ENCODE measurements at places on chromosomes 13 and 19.

DNA sequence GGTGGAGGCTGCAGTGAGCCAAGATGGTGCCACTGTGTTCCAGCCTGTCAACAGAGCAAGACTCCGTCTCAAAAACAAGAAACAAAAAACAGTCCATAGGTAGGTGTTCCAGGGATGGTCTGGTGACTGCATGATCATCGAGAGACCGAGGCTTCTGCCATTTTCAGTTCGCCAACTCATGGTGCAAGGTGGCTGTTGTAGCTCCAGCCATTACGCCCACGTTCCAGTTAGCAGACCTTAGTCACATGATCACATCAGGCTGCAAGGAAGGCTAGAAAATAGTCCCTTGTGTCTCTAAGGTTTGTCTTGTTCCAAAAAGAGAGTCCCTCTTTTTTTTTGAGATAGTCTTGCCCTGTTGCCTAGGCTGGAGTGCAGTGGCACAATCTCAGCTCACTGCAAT is 3.1 kb upstream of the CLASRP start:
- no peak for DNase-seq

- DNase-seq: no peak
These were observed 1571.6 kb upstream of the PRR20A start for GRCh38 chr13:55569082-55569481.

DNA sequence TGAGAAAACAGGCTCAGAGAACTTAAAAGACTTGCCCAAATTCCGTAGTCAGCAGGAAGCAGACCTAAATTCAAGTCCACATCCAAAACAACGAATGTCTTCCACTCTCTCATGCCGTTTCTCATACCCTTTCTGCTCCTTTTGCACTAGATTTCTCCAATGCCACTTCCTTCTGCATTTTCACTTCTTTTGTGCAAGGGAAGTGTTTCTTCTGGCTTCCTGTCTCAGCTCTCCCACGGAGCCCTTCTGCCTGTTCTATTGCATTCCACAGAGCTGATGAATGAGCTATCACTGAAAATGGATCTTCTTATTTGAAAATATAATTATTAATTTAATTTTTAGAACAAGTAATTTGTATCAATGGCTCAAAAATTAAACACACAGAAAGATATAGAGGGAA is 56.1 kb upstream of the STK24 start:
- DNase-seq: peak; percentile 16

DNA sequence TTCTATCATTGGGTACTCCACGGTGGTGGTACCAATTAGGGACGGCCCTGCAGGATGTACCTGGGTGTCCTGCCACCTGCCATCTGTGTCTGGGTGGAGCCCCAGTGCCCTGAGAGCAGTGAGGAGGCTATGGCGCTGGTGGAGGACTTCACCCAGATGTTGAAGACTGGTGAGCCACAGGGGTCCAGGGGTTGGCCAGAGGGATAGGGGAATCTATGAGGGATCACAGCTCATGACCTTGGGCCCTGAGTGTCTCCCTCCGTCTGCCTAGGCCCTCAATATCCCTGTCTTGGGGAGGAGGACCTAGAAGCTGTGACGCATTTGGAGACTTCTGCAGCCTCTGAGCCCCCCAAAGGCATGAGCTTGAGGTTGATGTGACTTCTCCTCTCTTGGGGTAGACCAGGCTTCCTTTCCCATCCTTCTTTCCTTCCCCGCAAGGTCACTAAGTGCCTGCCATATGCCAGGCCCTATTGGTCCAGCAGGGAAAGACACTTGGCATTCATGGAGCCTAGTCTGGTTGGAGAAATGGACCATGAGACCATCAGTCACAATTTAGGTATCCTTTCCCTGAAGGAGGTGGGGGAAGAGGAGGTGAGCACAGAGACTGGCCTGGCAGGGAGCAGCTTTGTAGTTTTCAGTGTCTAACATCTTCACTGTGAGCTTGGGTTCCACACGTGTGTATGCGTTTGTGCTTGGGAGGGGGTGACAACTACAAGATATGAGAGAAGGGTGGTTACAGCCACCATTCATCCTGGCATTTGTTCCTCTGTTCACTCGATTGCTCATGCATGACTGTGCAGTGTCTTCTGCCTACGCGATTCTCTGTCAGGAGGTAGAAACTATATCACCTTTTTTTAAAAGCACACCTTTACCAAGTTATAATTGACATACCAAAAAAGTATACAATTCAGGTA is 5.1 kb upstream of the MZF1 start:
- no peak for DNase-seq

DNA sequence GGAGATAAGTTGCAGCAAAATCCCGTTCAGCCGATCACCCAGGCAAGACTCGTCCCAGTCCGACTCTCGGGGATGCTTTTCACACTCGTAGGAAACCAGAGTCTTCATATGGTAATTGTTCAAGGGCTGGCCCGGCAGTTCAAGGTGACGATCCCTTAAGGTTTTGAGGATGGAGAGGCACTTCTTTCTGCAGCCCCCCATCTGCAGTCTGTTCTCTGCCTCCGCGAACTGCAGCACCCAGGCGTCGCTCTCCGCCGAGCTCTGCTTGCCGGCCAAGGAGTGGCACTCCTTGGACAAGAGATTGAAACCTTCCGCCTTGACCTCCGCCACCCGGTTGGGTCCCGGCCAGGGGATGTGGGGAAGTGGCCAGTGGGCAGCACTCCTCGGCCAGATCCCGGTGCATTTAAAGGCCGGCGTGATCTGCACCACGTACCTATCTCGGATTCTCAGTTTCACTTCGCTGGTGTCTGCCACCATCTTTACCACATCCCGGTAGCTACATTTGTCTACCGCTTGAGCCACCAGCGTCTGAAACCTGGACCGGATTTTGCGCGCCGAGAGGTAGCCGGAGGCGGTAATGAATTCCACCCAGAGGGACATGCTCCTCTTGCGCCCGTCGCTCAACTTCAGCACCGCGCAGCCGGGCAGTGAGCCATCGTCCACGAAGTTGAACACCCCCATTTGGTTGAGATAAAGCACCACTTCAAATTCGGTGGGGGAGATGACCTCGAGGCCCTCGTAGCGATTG is 1.1 kb downstream of the MAB21L1 start:
- DNase-seq: no peak

DNA sequence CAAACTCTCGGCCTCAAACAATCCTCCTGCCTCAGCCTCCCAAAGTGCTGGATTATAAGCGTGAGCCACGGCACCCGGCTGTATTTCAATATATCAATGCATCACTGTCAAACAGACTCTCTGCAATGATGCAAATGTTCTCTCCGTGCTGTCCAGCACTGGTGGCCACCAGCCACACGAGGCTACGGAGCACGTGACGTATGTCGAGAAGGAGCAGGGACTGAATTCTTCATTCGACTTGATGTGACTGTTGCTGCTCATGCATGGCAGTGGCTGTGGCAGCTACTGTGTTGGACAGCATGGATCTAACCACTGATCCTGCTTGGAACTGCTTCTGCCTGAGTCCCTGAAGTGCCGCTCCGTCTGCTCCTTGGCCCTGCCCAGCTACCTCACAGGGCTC is 9.8 kb downstream of the LRRC4B start:
- DNase-seq: no peak

DNA sequence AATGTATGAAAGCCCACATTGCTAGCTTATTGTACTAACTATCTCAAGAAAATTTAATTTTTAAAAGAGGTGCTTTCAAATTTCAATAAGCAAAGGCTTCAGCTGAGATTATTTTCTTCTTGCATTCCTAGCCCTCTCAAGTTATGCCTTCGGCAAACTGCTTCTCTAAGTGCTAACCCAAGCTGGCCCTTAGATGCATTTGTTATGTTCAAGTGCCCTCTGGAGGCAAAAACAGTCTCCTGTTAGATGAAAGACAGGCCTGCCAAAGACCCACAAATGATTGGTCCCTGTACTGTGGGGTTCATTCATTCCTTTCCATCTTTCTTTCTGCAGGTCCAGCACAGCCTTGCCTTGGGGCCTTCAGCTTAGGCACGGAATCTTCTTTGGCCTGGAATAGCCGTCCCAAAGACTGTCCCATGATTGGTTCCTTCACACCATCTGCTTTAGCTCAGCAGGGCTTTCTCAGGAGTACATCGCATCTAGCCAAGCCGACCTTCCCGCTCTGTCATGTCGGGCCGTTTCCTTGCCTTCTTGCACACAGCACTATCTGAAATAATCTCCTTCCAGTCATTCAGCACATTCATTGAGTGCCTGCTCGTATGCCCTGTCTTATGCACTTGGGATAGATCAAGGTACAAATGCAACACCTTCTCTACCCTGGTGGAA is 26.4 kb upstream of the TPTE2 start:
- peak; percentile 75 for DNase-seq

- no peak for DNase-seq
These were observed 24.7 kb upstream of the USPL1 start for GRCh38 chr13:30593001-30593400.

DNA sequence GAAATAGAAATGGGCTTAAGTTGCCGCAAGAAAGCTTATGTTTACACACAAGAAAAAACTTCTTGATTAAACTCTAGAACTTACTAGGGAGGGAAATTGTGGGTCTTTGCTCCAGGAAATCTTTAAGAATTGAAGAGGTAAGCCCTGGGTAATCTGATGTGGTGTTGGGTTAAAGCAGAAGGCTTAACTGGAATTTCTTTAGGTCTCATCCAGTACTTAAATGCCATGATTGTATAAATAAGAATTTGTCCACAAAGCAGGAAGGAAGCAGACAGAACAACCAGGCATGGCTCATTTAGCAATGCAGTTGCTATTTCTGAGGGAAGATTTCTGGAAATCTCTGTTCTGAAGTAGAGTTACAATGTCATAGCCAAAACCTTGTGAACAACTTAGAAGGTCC is 360.4 kb downstream of the KLF5 start:
- DNase-seq: no peak

DNA sequence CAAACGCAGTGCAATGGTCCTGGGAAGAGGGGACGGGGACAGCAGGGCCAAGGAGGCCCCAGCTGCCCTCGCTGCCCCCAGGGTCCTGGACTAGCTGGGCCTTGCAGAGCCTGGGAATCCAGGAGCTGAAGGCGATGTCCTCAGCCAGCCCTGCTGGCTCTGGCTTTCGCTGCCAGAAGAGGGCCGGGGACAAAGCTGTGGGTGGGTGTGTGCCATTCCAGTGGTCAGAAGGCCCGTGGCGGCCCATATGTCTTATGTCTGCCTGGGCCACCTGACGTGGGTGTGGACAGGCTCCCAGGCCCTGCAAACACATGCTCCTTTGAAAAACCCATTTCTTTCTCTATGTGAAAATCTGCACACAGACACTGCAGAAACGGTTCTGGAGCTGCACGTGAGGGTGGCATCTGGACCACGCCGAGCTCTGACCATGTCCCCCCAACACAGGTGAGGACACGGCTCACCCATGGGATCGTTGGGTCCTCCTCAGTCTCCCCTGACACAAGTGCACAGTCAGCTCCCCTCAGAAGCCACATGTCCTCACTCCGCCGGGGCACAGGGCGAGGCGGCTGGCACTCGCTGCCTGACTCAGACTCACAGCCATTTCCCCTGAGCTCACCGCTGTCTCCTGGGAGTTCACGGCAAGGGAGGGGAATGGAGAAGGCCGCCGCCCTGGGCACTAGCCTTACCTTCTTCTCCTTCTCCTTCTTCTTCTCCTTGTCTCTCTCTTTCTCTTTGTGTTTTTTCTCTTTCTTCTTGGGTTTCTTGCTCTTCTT is 16.9 kb downstream of the IZUMO4 start:
- peak; percentile 60 for DNase-seq

- no peak for DNase-seq
These were observed 42.8 kb downstream of the RNF6 start for GRCh38 chr13:26179344-26179743.

- DNase-seq: no peak
These were observed 122.5 kb upstream of the MCF2L start for GRCh38 chr13:112846411-112847115.

DNA sequence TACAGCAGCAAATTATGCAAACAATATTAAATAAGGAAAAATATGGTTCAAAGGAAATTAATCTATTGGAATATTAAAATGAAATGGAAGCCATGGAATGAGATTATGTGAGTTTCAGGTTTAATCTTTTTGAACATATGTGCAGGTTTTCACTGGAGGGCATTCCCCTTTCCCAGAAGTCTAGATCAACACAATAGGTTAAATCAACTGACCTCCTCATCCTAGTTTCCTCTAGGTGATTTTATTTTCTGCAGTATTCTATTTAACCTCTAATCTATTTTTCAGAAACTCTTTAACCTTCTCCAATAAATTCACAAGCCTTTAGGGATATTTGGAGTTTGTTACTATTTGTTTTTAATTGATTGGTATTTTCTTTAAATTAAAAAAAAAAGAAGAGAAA is 2657.6 kb upstream of the PCDH20 start:
- DNase-seq: no peak

- no peak for DNase-seq
These were observed 7.7 kb upstream of the NANOS3 start for GRCh38 chr19:13869281-13869680.

DNA sequence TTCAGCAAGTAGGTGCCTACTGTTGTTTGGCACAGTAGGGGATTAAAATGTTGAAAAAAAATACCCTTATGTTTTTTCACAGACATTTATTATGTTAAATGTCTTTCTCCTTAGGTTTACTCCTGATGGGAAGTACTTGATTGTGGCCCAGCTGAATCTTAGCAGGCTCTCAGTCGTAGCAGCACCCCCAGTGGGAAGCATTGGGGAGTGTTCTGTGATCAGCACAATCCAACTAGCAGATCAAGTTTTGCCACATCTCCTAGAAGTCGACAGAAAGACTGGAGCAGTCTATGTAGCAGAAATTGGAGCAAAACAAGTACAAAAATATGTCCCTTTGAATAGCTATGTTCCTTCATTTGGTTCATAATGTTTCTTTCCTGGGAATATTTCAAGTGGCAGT is 9.3 kb downstream of the NHLRC3 start:
- no peak for DNase-seq

- DNase-seq: no peak
These were observed 82.9 kb downstream of the POU4F1 start for GRCh38 chr13:78520425-78520824.

GRCh38 chr13:25286308-25286968 is 850 bp downstream of the MTMR6 start:
- DNase-seq: peak; percentile 67

- no peak for DNase-seq
These were observed 212.9 kb upstream of the SERP2 start for GRCh38 chr13:44160591-44161191.

DNA sequence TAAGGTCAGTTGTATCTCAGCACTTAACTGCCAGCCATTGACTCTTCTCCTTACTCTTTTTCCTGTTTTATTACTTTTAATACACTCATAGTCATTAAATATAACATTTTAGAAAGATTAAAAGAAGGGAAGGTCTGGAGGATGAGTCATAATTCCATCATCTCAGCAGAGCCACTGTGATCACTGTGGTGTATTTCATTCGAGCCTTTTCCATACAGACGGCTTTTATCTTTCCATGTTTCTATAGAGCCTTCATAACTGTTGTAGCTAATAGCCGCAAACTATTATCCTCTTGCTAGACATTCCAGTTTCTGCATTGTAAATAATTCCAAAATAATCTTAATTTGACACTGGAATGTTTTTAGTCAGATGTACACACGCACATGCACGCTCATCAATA is 4.7 kb upstream of the FLT1 start:
- DNase-seq: no peak

DNA sequence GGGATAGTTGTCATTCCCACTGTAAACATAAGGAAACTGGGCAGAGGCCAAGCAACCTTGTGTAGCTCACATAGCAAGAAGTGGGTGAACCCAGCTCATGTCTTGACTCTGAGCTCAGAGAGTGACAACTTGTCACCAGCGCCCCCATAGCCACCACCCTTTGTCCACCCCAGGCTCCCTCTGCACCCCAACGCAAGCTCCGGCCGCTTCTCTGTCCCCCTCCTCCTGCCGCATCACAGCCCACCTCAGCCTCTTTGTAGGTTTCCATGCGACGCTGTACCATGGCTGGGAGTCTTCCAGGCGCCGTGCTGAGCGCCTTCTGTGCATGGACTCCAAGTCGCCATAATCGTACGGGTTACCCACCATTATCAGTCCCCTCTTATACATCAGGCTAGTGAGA is 3.3 kb downstream of the GP6 start:
- DNase-seq: no peak

Measured in NB4 (cell line).